ENCODE measurements at places on chromosomes 6 and 20.

DNA sequence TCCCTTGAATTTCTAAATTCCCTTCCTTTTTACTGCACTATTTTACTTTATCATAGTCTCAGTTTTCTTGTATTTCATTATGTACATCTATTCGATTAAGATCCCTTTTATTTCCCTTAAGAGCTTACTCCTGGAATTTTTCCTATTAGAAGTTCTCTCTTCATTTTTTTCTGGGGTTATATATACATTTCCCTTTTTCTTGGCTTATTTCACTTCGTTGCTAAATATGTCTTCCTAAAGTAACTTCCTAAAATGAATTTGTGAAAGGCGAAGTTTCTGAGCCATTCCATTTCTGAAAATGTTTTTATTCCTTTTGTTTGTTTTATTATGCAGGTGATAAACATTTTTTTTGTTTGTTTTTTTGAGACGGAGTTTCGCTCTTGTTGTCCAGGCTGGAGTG is 5.9 kb upstream of the CD109 start:
- DNase-seq: no peak

DNA sequence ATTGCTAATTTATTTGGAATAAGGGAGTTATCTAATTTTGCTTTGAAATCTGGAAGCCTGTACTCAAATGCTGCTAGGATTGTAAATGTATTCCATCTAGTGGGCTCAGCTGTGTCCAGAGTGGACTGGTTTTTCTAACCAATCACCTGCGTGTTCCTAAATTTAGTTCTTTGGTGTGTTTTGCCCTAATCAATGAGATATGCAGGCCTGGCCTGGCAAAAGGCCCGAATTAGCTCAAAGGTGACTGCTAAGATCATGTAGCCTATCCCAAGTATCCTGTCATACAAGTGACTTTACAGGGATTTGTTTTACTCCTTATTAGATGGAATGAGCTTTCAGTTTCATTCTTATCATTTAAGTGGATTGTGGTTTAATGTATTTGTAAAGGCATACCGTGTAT is 51.3 kb upstream of the ARMC2 start:
- no peak for DNase-seq

- no peak for DNase-seq
Observed at GRCh38 chr6:3738381-3739131, 13.0 kb downstream of the PXDC1 start.

- DNase-seq: no peak
Observed at GRCh38 chr20:59062081-59062480, 19.5 kb upstream of the PRELID3B start.

GRCh38 chr20:4519534-4519933 is 202.2 kb upstream of the PRND start:
- DNase-seq: no peak

- no peak for DNase-seq
Observed at GRCh38 chr6:767755-768512, 75.0 kb upstream of the EXOC2 start.

DNA sequence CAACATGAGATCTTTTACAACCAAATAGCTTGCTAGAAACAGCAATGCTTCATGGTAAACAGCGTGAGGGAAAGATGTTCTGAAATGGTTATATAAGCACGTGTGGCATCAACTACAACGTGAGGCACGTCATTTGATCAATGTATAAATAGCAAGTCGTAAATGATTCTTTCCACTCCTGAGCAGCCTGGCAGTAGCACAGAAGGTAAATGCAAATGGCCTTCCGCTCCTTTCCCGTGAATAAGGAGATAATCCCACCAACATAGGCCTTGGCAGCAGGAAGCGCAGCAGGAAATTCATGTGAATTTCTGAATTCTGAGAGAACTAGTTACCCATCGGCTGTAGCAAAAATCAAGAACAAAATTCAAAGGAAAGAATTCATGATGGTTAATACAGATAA is 17.0 kb downstream of the RPS6KA2 start:
- DNase-seq: no peak

DNA sequence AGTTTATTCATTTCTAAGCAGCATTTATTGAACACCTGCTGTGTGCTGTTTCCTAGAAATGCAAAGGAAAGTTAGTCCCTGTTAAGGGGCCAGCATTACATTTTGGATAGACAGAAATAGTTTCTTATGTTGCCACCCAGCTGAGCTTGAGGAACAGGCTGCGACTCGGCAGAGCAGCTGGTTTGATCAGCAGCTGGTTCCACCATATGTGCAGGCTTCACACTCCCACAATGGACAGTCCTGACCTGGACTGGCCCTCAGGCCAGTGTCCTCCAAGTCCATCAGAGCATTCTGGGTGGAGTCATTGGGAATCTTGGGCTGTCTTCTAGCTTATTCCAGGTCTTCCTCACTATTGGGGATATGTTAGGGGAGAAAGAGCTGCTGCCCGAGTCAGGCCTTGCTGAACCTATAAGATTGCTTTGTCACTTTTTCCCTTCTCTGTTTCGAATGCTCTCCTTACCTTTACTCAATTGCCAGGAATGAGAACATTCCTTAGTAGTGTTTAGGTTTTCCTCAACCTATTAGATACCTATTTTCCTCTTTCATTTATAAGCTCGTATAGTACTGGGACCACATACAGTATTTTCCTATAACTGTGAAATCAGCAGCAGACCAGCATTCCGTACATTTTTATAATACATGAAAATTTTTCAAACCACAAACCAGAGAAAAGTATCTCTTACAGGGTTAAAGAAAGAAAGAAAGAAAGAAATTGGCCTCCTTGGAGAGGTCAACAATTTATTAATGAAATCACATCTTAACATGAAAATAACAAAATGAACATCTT is 203.0 kb downstream of the FARS2 start:
- no peak for DNase-seq

GRCh38 chr20:46000262-46000996 is 8.3 kb upstream of the MMP9 start:
- no peak for DNase-seq

- no peak for DNase-seq
Observed at GRCh38 chr6:108464418-108465097, 96.2 kb upstream of the FOXO3 start.
